ENCODE measurements at places on chromosomes 2 and 18.

- ATAC-seq: no peak
Measured at GRCh38 chr18:41695441-41695840, 259.6 kb upstream of the PIK3C3 start.

GRCh38 chr2:96804986-96805385 is 11.1 kb upstream of the CNNM3 start:
- ATAC-seq: no peak

GRCh38 chr2:187877391-187877790 is 323.2 kb upstream of the TFPI start:
- no peak for ATAC-seq

GRCh38 chr2:11809586-11810236 is 63.3 kb downstream of the LPIN1 start:
- ATAC-seq: no peak

GRCh38 chr18:56233595-56233994 is 404.8 kb downstream of the TXNL1 start:
- no peak for ATAC-seq

GRCh38 chr18:69817335-69817940 is 130.2 kb downstream of the CD226 start:
- no peak for ATAC-seq

All from stimulated activated memory B cell treated with anti-CD40 and anti-IgM and Interleukin-4, amounts not matched to agents 10 μg/mL and 1 μg/mL and 100 μg/mL, for 72 hours (primary cell).